H1 (cell line): ENCODE measurements at places on chromosomes 4 and X.
A peak's percentile ranks its signal among the peaks of the same experiment; 100 is the strongest.

DNA sequence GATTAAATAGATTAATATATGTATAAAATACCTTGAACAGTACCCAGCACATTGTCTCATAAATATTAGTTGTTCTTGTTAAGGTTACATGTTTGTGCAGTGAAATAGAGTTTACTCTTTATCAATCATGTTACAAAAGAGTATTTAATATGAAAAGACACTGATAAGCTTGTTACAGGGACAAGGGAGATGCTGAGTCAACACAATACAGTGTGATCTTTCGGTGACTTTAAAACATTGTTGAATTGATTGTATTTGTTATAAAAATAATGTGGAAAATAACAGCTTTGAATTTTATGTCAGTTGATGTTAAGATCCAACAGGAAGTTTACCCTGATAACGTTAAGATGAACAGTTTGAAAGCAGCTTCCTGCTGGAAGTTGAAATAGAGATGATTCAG, 1.4 kb upstream of the WDR13 start:
- DNase-seq = no peak

- DNase-seq = no peak
These were observed 12.4 kb downstream of the PPEF1 start for GRCh38 chrX:18719852-18720251.

- DNase-seq = no peak
These were observed 50.3 kb downstream of the LRBA start for GRCh38 chr4:150964754-150965153.

DNA sequence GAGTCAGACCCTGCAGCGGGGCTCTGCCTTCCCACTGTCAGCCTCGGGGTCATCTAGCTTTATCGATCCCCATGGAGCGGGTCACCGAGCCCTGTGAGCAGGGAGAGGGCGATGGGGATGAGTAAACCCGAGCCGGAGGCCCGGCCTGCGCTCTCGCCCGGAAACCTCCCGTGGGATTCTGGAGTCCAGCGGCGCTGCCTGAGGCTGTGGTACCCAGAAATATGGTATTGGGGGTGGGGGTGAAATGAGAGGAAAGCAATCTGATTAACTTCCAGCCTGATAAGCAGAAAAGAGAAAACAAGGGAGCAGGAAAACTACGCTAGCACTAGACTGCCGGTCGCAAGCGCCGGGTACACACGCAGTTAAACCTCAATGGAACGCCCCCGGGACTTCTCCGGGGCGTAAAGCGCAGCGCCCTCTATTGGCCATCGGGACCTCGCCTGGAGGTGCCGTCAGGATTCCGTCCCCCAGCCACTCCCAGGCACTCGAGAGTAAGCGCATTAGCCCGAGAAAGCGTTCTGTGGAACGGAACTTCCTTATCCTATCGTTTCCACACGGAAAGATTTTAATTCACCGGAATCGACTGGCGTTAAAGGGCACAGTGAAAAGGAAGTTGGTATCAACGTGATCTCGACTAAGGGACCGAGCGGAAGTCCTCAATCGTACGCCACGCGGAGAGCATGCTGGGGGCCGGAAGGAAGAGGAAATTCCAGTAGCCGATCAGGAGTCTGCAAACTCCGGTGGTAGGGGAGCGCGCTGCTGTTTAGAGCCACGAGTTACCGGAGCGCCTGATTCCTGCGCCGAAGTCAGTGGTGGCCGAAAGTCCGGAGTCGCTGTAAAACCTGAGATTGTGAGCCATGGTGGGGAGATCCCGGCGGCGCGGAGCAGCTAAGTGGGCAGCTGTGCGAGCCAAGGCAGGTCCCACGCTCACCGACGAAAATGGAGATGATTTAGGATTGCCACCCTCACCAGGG, at the start of gene UTP3:
Gene UTP3, plus strand, starts transcription at position 712 of the 974 bp plus-strand sequence. Its CDS starts 146 bp downstream, at position 858.
- DNase-seq = peak; percentile 92

- no peak for DNase-seq
These were observed 1.5 kb upstream of the NR3C2 start for GRCh38 chr4:148443512-148444295.

DNA sequence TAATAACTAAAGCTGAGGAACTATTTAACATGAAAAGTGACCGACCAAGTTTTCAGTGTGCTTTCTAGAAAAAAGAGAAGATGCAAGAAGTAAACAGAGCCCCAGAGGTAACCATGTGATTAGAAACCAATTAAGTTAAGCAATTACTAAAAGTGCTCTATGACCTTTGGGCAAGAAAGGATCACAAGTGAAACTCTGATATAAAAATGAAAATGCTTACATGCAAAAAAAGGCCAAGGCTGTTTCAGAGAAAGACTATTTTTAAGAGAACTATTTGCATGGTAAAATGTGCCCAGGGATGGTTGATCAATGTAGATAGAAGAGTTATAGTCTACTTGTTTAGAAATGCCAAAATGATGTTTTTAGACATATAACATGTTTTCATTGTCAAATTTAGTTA, 22.0 kb downstream of the KLHL15 start:
- no peak for DNase-seq

- no peak for DNase-seq
These were observed 18.9 kb downstream of the TIFA start for GRCh38 chr4:112266823-112267222.

DNA sequence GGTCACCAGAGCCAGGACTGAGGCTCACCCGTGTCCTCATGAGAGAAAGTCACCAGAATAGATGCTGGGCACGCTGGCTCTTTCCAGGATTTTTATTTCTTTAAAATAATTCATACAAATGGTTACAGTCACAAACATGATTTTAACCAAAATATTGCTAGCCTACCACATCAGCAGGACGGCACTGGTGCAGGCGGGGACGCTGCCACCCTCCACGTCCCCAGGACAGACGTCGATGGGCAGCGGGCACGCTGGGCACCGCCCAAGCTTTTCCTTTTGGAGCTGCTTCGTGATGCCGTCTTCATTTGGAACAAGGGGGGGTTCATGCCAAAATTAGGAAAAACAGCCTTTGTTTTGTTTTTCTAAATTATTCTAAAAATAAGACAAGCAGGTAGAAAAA, 37.6 kb downstream of the CTBP1 start:
- DNase-seq = no peak

- DNase-seq = no peak
These were observed 326.0 kb downstream of the ACTRT1 start for GRCh38 chrX:127726227-127726626.

DNA sequence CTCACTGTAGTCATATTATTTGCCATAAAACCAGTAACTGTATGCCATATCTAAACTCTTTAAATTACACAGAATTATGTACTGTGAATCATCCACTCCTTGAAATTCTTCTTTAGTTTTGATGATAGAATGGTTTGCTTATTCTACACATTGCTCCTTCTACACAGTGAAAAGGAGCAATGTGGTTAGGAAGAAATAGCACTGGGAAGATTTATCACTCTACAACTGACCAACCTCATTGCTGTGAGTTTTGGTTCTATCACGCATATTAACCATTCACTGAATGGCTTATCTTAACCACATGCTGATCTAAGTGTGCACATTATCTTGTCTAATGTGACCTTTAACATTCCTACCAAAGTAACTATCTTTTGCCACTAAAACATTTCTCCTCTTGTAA, 415.7 kb upstream of the NDST4 start:
- no peak for DNase-seq

DNA sequence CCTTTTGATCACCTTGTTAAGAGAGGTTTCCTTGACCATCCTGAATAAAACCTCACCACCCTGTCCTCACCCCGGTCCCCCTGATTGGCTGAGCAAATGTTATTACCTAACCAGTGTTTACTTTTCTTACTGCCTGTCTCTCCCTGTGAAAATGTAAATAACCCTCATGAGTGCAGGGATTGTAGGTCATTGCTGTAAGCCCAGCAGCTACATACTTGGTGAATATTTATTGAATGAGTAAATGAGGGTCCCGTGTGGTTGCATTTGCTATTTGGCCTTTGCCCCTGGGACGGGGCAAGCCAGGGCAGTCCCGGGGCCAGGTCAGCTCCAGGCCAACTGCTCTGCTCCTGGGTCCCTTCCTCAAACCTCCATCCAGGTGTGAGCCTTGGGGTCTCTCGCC, 55.5 kb upstream of the CLCN4 start:
- DNase-seq = no peak
